CD4-positive, alpha-beta memory T cell (primary cell): ENCODE measurements at places on chromosomes 7 and 10.

DNA sequence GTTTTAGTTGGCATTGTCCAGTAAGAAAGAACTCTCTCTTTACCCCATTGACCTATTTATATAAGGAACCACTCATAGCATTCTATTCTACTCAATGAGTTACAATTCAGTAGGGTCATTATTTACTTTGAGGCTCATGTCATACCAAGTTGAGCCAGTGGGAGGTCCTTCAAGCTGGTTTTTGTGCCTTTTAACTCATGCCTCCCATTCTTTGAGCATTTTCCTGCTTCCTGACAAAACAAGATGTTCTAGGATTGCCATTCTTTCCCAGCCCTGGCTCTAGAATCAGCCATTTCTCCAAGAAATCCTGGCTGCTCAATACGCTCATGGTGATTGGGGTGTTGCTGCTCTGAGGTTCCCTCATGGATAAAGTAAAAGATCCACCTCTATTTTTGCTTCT is 250.1 kb downstream of the ABCA13 start:
- DNase-seq: no peak

DNA sequence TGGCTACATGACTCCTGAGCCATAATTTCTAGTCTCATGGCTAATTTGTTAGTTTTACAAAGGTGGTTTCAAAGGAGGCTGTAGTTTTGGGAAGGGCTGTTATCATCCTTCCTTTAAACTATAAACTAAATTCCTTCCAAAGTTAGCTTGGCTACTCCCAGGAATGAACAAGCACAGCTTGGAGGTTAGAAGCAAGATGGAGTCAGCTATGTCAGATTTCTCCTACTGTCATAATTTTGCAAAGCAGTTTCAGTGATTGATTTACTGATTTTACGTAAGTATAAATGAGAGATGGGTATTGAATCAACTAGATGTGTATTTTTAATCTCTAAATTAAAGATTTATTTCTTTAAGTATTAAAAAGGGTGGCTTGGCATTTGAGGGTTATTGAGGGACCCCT is 79.9 kb downstream of the PHTF2 start:
- no peak for DNase-seq

- no peak for DNase-seq
These were observed 2.0 kb downstream of the COX19 start for GRCh38 chr7:973312-973711.

GRCh38 chr7:41912426-41912825 is 209.5 kb upstream of the INHBA start:
- DNase-seq: no peak

GRCh38 chr10:50572017-50572491 is 51.7 kb downstream of the SGMS1 start:
- no peak for DNase-seq

DNA sequence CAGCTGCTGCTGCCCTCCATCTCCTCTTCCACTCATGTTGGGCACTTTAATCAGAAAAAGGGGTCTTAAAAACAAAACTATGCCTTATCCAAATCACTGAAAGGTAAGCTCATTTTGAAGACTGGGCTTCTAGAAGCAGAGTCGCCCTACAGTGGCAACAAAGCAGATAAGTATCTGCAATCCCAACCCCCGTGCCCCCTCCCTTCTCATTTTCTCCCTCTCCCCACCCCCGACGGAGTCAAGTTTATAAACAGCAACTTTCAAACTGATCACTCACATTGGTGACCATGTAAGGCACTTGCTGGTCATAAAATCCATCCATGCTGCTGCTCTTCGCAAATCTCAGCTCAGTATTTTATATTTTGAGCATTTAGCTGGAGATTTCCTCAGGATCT is 738 bp downstream of the ETV1 start:
- DNase-seq: no peak

DNA sequence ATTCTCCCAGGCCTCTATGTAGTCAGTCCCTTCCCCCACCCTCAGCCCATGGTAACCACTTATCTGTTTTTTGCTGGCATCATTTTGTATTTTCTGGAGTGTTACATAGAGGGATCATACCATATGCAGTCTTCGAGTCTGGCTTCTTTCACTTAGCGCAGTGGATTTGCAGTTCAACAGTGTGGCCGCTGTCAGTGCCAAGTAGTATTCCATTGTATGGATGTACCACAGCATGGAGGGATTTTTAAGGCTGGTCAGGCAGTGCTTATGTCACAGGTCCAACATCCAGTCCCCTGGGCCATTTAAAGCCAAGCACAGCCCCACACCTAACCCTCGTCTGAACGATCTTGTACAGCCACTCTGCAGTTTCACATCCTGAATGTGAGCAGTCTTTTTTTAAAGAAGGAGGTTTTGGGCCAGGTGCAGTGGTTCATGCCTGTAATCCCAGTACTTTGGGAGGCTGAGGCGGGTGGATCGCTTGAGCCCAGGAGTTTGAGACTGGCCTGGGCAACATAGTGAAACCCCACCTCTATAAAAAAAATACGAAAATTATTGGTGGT is 121.8 kb downstream of the CUX1 start:
- DNase-seq: no peak

- no peak for DNase-seq
These were observed 603.7 kb upstream of the ADARB2 start for GRCh38 chr10:2340831-2341647.

- no peak for DNase-seq
These were observed 349.7 kb upstream of the NRP1 start for GRCh38 chr10:33684211-33684611.

GRCh38 chr10:100333661-100334440 is 3.8 kb upstream of the PKD2L1 start:
- no peak for DNase-seq

DNA sequence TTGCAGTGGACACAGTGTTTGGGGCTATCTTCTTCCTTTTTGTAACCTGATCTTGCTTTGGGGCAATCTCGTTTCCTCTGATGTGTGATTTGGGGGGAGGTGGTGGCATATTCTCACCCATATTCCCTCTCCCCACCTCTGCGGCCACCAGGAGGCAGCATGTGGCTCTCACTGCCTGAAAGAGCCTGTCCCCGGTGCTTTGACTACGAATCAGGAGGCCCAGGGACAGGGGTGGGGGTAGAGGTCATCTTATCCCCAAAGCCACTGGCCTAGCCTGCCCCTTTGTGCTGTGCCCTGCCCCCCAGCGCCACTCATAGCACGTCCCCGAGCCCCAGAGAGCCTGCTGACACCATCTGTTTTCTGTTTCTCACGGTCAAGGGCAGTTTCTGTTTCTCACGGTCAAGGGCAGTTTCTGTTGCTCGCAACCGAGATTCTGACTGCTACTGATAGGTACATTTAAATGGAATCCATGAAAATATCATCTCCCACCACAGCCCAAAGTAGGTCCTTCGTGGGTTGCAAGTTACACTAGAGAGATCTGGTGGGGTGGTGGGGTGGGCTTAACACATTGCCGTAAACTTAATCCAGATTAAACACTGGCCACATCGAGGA is 28.2 kb downstream of the PHYH start:
- DNase-seq: peak; percentile 54
